ENCODE measurements at places on chromosomes 12 and 14. TPM values are rescaled to one million over a fixed set of nuclear protein-coding genes. Genes with fewer than 3 reads are reported as not detected.

- no peak for DNase-seq
Observed at GRCh38 chr14:77052281-77053044, 24.0 kb upstream of the IRF2BPL start.

DNA sequence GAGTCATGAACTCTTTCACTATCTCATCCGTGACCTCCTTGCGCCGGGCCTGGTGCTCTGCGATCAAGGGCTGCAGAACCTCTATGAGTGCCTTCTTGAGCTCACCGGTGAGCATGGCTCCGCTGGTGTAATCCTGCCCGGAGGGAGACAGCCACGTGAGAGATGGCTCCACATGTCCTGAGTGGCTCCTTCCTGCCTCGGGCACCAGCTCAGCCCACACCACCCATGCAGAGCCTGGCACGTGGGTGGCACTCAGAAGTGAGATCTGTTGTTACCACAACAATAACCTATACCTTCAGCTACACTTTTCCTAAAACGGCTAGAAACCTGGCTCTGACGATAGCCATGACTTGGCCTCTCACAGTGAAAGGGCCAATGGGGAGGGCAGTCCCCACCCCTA, 11.8 kb downstream of the SLC25A47 start:
- no peak for DNase-seq

GRCh38 chr12:77131977-77132490, 66.7 kb upstream of the E2F7 start:
- DNase-seq, result no peak

GRCh38 chr12:93740751-93741150, 63.6 kb downstream of the CRADD start:
- no peak for DNase-seq

- no peak for DNase-seq
Observed at GRCh38 chr12:105822131-105823105, 316.3 kb downstream of the NUAK1 start.

- DNase-seq, result no peak
Observed at GRCh38 chr12:101685092-101685491, 12.3 kb upstream of the CHPT1 start.

CD69 gene
- 0.74 TPM for polyA plus RNA-seq

KLRK1 gene
- polyA plus RNA-seq, result 0.48 TPM

DNA sequence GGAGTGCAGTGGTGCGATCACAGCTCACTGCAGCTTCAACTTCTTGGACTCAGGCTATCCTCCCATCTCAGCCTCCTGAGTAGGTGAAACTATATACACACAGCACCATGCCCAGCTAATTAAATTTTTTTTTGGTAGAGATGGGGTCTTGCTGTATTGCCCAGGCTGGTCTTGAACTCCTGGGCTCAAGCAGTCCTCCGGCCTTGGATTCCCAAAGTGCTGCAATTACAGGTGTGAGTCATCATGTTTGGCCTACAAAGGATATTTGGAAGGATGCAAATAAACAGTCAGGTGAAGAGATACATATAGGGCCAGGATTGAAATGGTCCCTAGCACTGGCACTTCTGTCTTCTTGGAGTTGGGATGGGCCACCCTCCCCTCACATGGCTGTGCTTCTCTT, 23.9 kb downstream of the RCOR1 start:
- no peak for DNase-seq

EFS gene
- polyA plus RNA-seq, result 56.9 TPM

NKX2-1 gene
- not detected for polyA plus RNA-seq

DNA sequence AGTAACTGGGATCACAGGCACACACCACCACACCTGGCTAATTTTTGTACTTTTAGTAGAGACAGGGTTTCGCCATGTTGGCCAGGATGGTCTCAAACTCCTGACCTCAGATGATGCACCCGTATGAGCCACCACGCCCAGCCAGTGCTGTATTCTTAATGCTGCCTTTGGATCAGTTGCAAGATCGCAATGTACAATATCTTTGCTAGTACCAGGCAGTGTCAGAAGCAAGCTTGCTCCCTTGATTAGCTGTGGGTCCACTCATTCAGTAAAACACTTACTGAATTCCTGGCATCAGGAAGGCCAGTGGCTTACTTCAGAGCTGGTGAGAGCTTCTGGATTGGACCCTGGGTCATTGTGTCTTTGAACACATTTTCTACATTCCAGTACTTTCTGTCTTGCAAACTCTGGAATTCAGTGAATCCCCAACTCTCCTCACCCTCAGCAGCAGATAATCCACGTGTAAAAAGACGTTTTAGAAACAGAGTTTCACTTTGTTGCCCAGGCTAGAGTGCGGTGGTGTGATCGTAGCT, 1183.7 kb downstream of the AACS start:
- no peak for DNase-seq

GDF11 gene
- 17.2 TPM for polyA plus RNA-seq

GRCh38 chr14:51884086-51884927, 23.9 kb downstream of the GNG2 start:
- no peak for DNase-seq

DNA sequence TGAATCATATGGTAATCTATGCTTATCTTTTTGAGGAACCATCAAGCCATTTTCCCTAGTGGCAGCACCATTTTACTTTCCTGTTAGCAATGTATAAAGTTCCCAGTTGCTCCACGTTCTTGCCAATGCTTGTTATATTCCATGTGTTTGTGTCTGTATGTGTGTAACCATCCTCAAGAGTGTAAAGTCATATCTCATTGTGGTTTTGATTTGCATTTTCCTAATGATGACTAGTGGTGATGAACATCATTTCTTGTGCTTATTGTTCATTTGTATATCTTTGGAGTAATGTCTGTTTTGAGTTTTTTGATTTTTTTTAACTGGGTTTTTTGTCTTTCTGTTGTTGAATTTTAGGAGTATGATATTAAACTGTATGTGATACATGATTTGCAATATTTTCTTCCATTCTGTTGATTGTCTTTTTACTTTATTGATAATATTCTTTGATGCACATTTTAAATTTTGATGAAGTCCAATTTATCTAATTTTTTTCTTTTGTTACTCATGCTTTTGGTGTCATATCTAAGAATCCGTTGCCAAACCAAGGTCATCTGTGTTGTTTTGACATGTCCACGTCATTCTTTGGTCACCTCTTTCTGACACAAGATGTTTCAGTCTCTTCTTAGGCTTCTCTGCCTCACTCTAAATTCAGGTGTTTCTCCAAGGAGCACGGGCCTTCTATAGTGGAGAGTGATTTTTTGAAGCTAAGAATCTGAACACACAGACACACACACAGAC, 36.1 kb downstream of the PPHLN1 start:
- DNase-seq, result no peak

GRCh38 chr14:79251278-79251677, 960.0 kb downstream of the DIO2 start:
- DNase-seq, result no peak

KLHL33 gene
- 0.97 TPM for polyA plus RNA-seq

DNA sequence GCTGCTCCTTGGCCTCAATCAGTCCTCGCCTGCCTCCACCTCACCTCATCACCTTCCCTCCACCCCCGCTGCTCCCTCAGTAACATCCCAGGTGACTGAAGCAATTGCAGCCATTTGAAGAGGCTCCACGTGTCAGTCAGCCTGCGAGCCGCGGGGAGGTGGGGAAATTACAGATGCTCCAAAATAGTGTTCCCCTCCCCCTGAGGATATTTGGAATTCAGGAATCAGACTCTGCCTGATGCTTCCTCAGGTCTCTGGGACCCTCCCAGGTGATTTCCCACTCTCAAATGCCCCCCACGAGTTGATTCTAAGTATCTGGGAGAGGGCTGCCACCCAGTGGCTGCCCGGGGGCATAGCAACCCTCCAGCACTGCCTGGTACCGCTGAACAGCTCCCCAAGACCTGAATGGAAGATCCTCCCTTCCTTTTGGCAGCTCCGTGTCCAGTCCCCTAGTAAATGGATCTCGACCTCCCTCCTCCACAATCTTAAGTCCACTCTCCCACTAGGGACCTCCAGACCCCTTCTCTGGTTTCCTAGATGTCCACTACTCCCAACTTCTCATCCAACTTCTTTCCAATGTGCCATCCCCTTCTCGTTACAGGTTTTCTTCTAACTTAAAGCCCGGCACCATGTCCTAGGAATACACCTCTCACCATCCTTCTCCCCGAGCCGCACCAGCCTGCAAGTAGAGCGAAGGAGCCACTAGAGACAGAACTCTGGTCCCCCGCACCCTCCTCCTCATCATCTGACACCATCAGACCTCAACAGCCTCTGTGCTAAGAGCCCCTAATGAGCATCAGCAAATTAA, 1.4 kb upstream of the ASIC1 start:
- DNase-seq, result no peak

- no peak for DNase-seq
Observed at GRCh38 chr12:107360482-107360881, 267.1 kb upstream of the CRY1 start.

CAPZA3 gene
- polyA plus RNA-seq, result not detected

- no peak for DNase-seq
Observed at GRCh38 chr14:93040443-93040842, 75.3 kb downstream of the ITPK1 start.

KCNH3 gene
- polyA plus RNA-seq, result 2.0 TPM

- no peak for DNase-seq
Observed at GRCh38 chr12:6947615-6948014, 3.5 kb upstream of the PTPN6 start.

SP1 gene
- polyA plus RNA-seq, result 39.9 TPM

LPAR5 gene
- 2.4 TPM for polyA plus RNA-seq

DNA sequence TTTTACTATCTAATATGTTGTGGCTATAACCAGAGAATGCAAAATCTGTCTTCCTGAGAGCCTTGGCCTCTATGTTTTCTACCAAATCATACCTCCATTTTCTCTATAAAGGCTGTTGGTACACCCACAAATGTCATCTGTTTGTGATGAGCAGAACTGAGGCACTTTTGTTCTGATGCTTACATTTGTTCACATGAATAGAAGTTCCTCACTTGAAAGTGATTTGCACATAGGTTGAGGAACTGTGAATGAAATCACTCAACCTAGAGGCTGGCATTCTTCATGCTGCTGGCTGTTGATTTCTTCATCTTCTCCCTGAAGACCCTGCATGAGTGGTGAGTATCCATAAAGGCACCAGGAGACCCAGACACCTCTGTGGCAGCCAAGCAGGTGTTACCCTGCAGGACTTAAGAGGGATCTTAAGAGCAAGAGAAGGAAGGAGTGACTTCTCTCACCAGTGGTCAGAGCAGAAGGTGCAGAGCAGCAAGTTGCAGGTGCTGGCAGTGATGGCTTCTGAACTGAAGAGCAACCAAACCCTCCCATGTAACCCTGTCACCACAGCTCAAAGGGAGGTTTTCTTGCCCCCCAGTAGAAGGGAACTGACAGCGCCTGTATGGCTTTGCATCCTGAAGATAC, 110.3 kb downstream of the HMGA2 start:
- DNase-seq, result no peak

DNA sequence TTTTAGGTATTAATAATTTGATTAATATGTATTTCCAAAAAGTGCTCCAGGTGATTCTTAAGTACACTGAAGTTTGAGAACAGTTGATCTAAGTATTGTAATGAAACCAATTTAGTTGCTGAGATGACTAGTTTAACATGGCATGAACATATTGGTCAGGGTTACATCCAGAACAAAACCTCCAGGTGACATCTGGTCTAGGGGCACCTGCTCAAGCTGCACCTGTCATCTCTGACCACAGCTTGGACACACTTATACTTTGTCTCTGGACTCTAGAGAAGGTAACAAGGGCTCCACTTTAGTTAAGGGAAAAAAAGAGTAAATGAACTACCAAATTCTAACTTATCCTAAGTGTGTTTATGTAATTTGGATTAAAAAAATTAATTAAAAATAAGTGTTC, 8.1 kb downstream of the ARID2 start:
- DNase-seq, result no peak

Measured in hindlimb muscle (tissue), 1 donor.